ENCODE measurements at places on chromosomes 5 and 9.

- no peak for DNase-seq
Observed at GRCh38 chr5:95973793-95974325, 12.2 kb upstream of the ELL2 start.

- DNase-seq: no peak
Observed at GRCh38 chr9:14532456-14533115, 160.6 kb downstream of the ZDHHC21 start.

DNA sequence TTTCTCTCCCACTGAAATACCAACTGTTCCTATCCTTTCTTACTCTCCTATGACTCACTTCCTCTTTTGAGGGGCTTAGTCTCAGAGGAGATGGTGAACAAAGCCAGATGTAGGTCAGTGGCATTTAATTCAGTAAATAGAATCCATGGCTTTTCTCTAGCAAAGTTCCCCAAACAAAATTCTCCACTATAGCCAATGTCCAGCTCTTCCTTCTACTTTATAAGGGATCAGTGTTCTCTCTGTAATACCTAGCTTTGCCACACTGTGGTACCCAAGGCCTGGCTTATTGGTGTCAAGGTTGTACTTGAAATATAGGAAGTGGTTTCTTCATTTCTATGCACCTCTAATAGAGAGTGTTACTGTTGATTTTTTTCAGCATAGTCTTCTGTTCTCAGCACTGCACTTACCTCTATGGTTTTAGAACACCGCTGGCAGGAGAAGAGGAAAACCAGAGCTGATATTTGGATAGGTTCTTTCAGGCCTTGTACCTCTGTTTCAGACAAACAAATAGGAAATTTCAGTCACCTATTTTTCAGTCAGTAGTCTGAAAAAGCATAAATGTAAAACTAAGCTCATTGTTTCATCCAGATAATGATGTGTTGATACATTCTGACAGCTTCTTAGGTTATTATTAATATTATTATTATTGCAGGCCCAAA, 40.6 kb upstream of the ITGA2 start:
- peak; percentile 81 for DNase-seq

DNA sequence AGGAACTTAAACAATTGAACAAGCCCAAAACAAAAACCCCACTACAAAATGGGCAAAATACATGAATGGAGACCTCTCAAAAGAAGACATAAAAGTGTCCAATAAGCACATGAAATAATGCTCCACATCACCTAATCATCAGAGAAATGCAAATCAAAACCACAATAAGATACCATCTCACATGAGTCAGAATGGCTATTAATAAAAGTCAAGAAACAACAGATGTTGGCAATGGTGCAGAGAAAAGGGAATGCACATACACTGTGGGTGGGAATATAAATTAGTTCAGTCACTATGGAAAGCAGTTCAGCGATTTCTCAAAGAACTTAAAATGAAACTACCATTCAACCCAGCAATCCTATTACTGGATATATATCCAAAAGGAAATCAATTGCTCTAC, 337.4 kb upstream of the GRIA1 start:
- DNase-seq: no peak

- peak; percentile 94 for DNase-seq
Observed at GRCh38 chr9:120583958-120584369, 4.0 kb upstream of the CDK5RAP2 start.

DNA sequence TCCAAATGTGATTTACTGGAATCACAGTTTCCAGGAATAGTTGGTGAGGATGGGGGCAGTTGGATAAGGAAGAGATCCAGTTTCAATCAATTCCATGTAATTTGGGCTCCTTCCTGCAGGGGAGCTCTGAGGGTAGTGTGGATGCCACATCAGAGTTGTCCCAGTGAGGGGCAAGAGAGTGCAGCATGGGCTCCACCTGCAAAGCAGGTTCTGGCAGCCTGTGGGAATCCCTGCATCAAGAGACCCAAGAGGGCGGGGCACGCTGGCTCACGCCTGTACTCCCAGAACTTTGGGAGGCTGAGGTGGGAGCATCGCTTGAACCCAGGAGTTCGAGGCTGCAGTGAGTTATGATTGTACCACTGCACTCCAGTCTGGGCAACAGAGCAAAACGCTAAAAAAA, 188.5 kb downstream of the CACNA1B start:
- DNase-seq: no peak

GRCh38 chr9:98329281-98329680, 73.8 kb upstream of the TBC1D2 start:
- no peak for DNase-seq

DNA sequence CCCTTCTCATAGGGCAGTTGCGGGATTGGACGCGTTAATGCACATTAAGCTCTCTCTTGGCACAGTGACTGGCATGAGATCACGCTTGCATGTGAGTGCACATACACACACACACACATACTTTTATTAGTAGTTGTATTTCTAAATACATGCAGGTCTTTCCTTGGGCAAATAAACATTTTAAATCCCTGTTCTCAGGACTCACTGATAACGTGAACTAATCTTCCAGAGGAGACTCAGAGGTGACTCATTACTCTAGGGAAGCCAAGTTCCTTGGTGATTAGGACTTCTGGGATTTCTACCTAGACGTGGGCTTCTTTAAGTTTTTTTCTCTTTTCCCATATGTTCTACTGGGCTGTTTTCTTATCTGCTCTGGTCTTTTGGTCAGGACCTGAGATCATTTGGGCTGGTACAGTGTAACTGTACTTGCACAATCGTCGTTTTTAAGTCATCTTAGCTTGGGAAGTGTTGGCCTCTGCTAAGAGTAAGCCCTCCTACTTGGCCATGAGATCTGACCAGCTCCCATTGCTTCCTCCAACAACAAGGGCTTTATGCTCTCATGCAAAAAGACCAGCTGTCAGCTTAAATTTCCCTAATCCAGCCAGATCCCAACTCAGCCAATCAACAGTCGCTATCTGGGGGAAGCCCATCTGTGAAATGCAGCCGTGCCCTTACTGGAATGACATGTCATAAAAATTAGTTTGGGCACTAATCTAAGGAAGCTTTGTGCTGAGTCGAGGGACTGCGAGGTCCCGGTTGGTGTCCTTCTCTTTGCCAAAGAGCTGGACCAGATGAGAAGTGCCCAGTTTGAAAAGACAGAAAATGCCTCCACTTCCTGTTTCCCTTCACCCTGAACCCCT, 176.4 kb upstream of the ANKRD55 start:
- no peak for DNase-seq

- no peak for DNase-seq
Observed at GRCh38 chr5:161085056-161085455, 233.0 kb upstream of the ATP10B start.

- DNase-seq: no peak
Observed at GRCh38 chr5:178818094-178818493, 41.7 kb upstream of the ZNF354B start.

DNA sequence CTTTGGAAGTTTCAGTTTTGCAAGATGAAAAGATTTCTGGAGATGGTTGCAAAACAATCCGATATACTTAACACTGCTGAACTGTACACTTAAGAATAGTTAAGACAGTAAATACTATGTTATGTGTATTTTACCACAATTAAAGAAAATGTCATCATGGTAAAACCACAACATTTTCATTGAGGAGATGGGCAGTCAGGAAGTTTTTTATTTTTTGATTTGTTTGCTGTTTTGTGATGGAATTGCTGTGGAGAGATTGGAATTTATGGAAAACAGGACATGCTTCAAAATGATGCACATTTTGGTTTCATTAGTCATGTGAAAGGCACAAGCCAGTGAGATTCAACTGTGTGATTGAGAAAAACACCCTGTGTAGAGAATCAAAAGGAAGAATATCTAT, 90.5 kb upstream of the AGXT2 start:
- no peak for DNase-seq

DNA sequence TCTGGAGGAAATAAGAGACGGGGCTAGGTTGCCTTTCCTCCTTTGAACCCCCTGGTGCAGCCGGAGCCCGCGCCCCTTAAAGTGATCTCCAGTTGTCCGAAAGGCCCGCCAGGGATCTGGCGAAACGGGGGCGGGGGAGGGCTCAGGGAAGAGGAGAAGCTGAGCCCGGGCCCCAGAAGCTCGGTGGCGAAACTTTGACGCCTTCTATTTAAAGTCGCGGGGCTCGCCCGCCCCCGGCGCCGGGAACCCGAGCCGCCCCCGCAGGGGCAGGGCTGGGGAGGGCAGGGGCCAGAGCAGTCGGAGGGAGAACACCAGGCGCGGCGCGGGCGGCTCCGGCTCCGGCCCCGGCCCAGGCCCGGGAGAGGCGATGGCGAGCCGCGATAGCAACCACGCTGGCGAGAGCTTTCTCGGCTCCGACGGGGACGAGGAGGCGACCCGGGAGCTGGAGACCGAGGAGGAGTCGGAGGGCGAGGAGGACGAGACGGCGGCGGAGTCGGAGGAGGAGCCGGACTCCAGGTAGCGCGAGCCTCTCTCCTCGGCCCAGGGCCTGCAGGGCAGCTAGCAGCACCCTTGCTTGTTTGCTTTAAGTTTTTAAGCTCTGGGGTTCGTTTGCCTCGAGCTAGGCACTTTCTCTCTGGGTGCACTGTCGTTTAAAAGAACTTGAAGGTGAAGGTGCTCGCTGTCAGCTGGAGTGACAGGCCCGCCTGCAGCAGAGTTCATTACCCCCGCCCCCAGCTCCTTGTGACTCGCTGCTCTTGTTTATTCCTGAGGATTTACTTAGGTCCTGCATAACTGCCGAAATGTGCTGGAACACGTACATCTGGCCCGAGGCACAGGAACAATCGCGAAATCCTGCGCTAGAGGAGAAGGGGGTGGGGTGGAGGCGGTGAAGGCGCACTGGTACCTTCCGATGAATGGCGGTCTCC, at the start of gene CMYA5:
Gene CMYA5 (plus strand): TSS at position 296 of the 926 bp plus-strand sequence. CDS start 72 bp downstream, at position 368.
- DNase-seq: no peak

GRCh38 chr9:73370053-73370452, 218.4 kb downstream of the ANXA1 start:
- no peak for DNase-seq

DNA sequence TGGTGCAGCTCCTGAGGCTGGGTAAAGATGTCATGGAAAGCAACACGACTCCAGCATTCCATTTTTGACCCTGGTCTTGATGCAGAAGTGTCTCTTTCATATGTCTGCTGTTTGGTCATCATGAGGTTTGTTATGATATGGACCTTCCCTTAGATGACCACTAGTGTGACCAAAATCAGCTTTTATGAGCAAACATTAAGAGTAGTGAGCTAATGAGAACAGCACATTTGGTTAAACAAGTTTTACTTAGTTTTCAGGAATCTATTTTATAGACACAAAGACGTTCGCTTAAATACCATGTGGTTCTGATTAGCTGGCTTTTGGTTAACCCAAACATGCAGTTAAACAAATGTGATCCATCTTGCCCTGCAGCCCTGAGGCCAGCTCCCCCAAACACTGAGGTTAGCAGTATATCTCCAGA, 56.7 kb upstream of the ACTBL2 start:
- DNase-seq: no peak
